ENCODE measurements at places on chromosomes 2 and 18.
A peak's percentile ranks its signal among the peaks of the same experiment; 100 is the strongest.

DNA sequence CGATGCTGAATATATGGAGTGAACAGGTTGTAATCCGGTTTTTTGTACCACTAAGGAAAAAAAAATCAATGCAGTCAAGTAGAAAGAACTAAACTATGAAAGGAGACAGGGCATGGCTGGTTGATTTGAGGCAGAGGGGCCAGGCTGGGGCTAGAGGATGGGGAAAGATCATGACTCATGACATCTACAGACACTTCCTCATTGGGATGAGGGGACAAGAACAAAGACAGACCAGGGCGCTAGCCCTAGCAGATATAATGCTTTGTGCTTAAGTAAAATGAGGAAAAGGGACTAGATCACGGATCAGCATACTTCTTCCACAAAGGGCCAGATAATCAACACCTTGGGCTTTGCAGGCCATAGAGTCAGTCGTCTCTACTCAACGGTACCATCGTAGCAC, 55.8 kb downstream of the ST6GAL2 start:
- DNase-seq: no peak

DNA sequence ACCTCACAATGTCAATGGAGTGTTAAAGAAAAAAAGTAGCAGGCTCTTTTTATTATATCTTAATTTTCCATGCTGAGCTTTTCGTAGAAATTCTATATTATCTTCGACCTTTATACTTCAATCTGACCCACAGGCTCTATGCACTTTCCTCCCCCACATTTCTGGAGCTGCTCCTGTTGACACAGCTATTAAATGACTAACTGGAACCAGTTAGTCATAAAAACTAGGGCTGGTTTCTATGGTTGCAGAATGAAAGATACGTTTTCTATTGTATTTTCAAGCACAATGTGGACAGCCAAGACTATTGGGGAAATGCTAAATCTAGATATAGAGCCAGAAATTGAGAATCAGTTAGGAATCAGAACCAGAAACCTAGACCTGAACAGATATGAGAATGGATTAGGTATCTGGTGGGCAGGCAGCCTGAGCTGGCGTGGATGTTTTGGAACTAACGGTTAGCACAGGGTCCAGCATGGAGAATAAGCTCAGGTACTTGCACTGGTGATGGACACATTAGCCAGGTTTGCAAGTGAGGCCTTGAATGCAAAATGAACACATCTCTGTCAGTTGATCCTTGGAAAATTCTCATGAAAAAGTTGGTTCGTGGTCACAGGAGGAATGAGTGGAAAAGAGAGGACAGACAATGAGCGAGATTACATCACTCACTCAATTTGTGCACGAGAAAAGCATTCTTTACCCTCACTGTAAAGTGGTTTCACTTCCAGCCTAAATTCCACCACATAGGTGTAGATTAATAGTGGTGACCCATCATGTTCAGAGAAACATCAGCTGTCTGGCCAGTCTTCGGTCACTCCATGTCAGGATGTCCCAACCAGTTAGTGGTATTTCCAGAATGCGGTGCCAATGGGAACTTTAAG, 144.6 kb upstream of the EPHA4 start:
- no peak for DNase-seq

- no peak for DNase-seq
Observed at GRCh38 chr18:11940956-11941355, 32.8 kb upstream of the MPPE1 start.

- no peak for DNase-seq
Observed at GRCh38 chr18:44497757-44498490, 182.8 kb upstream of the SETBP1 start.

DNA sequence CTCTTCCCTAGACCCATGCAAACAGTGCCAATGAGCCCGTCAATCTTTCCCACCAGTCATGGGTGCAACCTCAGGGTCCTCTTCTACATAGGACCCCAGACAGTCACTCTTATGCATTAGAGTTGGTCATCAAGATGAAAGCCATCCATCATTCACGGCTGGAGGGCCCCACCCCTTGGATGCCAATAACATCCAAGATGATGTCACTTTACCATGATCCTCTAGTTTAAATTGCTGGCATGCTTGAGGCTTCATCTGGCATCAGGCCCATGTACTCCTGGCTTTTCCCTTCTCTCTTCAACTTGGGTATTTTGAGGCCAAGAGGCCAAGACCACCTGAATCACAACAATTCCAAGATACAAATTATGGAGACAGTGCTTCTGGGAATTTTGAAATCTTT, 91.1 kb upstream of the MAPK4 start:
- no peak for DNase-seq

DNA sequence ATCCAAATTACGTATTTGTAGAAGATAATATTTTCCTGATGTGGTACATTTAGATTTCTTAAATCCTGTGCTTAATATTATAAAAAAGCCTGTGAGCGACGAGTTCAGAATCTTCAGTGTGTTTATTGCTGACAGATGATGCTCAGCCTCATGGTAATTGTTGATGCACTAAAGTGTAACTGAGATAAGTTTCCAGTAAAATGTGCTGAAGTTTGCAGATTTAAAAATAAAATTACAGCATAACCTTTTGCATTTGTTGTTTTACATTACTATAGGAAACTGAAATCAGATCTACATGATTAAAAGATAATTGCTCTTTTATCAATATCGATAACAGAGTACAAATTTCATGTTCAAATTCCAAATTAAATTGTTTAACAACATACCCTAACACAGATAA, 307.6 kb downstream of the FIGN start:
- DNase-seq: no peak

- no peak for DNase-seq
Observed at GRCh38 chr18:39730606-39731005, 2165.0 kb upstream of the CELF4 start.

- DNase-seq: no peak
Observed at GRCh38 chr18:76463358-76463757, 31.7 kb downstream of the ZNF516 start.

DNA sequence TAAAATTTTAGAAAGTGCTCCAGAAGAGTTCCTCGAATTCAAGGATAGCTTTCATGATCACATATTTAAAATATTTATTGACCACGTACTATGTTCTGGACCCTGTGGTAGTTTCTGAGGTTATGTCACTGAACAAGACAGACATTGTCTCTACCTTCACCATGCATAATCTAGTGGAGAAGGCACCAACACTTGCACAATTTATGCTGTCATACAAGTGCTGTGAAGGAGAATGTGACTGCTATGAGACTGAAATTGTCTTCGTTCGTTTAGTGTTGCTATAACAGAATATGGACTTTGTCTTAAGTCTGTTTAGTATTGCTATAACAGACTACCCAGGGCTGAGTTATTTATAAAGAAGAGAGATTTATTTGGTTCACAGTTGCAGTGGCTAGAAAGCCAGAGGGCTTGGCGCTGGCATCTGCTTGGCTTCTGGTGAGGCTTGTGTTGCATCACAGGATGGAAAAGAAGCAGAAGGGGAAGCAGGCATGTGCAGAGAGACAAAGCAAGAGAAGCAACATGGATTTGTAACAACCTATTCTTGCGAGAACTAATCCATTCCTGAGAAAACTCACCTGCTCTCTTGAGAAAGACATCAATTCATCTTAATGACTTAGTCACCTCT, 50.0 kb upstream of the RFX8 start:
- peak; percentile 63 for DNase-seq

- DNase-seq: peak; percentile 72
Observed at GRCh38 chr2:36562973-36563532, 34.9 kb downstream of the FEZ2 start.

GRCh38 chr2:24853996-24854395, 60.8 kb downstream of the CENPO start:
- DNase-seq: no peak

GRCh38 chr2:181779288-181780021, 99.1 kb upstream of the NEUROD1 start:
- no peak for DNase-seq

GRCh38 chr2:20483194-20483895, 36.5 kb downstream of the RHOB start:
- no peak for DNase-seq

- no peak for DNase-seq
Observed at GRCh38 chr2:171044416-171044815, 115.4 kb downstream of the GORASP2 start.

DNA sequence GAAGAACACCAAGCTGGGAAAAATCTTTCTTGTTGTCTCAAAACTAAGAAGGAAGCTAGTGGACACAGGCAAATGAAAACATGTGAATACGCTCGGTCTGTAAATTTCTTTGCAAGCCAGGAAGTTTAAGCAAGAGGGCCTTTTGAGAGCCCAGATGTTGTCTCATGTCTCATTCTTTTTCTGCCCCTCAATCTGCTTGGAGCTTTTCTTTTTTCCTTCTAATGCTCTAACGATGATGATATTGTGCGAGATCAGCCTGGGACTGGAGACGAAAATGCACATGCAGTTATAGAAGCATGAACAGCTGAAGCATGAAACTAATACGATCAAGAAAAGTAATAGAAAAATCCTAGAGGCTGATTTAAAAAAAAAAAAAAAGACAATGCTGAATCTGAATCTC, 138.6 kb upstream of the CHAC2 start:
- no peak for DNase-seq

GRCh38 chr2:228181098-228182019, at the start of gene SPHKAP:
Gene SPHKAP, minus strand, starts transcription at chr2:228181687. Its CDS starts 89 bp downstream, at chr2:228181598.
- no peak for DNase-seq

DNA sequence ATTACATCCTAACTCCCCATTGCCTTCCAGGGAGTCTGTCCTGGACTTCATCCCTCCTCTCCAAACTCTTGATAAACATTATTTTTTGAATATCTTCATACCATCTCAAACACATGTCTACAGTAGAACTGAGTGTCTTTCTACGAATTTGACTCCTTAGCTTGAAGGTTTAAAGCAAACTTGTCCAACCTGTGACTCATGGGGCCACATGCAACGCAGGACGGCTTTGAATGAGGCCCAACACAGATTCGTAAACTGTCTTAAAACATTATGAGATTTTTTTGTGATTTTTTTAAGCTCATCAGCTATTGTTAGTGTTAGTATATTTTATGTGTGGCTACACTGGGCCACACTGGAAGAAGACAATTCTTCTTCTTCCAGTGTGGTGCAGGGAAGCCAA, 98.1 kb downstream of the PARD3B start:
- DNase-seq: no peak

DNA sequence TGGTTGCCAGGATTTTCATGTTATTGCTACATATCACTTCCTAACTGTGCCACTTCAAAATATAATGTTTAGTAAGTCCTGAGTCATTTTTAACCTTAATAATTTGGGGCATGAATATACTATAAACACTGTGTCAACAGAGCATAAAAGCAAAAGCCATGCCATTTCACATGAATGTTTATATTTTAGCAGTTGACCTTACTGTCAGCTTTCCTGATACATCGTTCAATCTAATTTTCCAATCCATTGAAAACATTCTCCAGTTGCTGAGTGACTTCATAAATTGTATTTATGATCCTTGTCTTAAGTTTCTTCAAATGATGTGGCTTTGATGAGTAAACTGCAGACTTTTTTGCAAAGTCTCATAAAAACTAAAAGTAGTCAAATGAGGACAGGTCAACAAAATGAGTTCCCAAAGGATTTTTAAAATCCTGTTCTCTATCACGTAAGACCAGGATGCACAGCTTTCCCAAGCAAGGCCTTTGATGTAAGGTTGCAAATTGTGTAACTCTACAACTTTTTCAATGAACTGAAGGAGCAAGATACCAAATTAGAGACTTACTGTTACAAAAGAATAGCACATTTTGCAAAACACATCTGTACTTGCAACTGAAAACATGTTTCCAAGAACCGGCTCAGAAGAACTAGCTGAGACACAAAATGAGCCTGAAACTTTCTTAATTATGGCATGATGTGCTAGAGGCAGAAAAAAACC, 117.7 kb downstream of the SATB2 start:
- no peak for DNase-seq

GRCh38 chr2:134917888-134918525, 615 bp upstream of the CCNT2 start:
- no peak for DNase-seq

DNA sequence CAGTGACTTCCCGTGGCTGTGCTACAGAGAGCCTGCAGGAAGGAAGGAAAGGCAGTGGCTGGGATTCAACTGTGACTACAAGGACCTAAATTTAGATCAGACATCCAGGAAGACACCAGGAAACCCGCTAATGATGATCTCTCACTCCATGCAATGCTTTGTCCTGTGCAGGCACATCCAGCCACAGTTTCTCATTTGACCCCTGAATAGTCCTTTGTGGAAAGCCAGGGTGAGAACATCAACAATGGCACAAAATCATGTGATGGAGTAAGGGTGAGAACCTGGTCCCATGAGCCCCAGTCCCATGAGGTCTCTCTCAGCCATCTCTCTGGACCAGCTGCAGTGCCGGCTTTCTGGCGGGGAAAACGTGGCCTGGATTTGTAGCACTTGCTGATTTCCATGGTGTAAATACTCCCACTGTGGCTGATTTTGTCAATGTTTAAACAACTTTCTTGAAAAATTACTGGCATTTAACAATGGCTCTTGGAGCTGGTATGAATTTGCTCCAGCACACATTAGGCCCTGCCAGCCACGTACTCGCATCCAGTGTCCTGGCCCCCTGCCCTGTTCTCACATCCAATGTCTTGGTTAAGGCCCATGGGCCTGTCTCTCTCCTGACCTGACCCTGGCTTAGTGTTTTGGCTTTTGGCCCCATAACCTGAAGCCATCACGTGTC, 159.0 kb upstream of the HAAO start:
- no peak for DNase-seq

GRCh38 chr2:174248998-174249592, 763 bp upstream of the OLA1 start:
- no peak for DNase-seq

- DNase-seq: no peak
Observed at GRCh38 chr2:222944552-222944951, 83.7 kb downstream of the ACSL3 start.

DNA sequence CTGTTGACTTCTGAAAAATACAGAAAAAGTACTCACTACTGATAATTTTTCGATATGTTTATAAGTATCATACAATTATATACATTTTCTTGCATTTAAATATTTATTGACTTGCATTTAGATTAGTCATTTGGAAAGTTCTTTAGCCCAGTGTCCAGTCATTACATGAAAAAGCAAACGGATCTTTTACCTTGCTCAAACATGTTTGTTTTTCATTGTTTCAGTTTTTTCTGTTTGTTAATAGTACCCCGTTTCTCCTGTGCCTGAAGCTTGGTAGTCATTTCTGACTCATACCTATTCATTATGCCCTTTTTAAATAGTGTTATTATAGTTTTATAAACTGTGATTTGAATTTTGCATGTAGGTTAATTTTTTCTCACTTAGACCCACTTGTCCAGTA, 28.1 kb downstream of the CEP192 start:
- DNase-seq: no peak

DNA sequence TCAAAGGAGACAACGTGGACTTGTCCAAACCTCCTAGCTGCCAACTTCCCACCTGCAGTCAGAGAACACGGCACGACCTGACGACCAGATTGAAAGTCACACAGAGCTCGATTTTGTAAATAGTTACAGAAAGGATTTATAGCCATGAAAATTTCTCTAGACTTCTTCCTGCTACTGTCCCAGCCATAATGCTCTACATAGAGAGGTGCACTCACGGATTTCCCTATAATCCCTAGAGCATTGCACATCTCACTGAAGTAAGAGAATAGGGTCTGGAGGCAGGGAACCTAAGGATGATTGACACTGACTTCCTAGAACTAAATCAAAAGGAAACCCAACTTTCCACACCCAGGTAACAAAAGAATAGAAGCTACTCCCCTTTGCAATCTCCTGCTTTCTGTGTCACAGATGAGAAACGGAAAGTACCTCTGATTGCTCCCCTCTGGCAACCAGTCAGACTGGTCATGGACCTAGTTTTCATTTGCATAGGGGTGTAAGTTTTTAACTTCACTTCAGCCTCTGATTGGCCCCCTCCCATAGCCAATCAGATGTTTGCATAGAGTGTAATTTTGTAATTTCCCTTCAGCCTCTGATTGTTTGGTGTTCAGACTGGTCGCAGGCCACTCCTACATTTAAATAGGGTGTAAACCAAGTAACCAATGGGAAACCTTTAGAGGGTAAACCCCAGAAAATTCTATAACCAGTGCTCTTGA, 58.6 kb upstream of the FBXO11 start:
- no peak for DNase-seq

All from suppressor macrophage treated with lipopolysaccharide for 4 hours (primary cell).